ENCODE measurements at places on chromosomes 4 and X.

GRCh38 chr4:181030961-181031360 lies 1212.2 kb upstream of the TENM3 start:
- DNase-seq, result no peak

DNA sequence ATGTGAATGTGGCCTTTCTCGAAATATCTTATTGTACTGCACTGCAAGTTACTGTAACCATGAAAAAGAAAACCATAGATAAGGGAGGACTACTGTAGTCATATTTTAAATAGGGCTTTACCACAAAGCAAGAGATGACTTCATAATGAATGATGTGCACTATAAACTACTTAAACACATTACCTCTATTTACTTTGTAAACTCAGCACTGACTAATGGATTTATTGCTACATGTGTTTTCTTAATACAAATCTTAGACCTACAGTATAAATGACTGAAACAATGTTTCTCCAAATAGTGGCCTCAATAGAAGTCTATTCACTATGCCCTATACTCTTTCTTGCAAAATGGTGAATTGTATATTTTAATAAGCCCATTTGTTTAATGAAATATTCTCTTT lies 61.1 kb downstream of the HDX start:
- DNase-seq, result no peak

DNA sequence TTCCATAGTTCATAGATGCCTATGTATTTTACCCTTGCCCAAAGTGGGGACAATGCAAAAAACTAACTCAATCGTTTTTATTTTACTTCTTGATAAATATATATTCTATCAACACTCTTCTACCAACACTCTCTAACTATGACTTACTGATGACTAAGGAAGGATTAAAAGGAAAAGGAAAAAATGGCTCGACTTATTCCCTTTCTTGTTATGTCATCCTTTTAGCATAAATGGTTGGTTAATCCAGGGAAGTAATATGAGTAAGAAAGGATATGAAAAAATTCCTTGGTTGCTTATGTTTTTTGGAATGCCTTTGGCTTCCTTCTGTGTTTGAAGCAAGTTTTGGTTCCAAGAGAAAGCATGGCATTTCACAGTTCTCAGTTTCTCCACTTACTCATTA lies 1087.1 kb downstream of the C4orf33 start:
- no peak for DNase-seq

GRCh38 chrX:46376246-46376885 lies 168.9 kb downstream of the ZNF674 start:
- no peak for DNase-seq

DNA sequence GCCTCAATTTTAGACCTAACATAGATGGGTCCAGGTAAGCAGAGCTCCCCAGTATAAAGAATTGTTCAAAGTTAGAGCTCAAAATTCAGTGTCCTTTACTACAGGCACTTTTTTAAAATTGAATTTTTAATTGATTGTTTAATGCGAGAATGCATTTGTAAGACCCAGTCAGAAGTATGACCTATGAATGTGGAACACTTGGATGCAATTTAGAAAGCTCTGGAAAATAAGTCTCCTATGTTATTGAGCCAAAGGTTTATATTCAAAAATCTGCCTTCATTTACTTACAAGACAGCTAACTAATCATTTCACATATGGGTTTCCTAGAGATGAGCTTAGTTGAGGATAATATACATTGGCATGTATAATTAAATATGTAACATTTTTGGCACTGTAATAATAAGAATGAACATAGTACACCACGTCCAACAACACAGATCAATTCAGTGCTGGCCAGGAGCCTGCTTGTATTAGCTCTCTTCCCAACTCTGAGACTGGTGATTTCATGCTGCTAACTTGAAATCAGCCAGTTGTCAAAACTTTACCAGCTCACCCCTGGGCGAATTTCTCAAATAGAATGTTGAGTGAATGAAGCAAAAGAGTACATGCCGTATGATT lies 197.2 kb upstream of the NPY2R start:
- DNase-seq, result no peak

- no peak for DNase-seq
Measured at GRCh38 chr4:18844726-18845125, 823.2 kb upstream of the LCORL start.

GRCh38 chrX:118745570-118745969 lies 18.2 kb downstream of the IL13RA1 start:
- DNase-seq, result no peak

GRCh38 chr4:165684177-165684805 lies 188.7 kb upstream of the TLL1 start:
- DNase-seq, result no peak

- no peak for DNase-seq
Measured at GRCh38 chr4:171025776-171026175, 787.4 kb upstream of the GALNTL6 start.

GRCh38 chr4:99945718-99946355 lies 581 bp downstream of the DNAJB14 start:
- no peak for DNase-seq

- DNase-seq, result no peak
Measured at GRCh38 chr4:94412658-94413038, 39.1 kb upstream of the PDLIM5 start.

- DNase-seq, result peak; percentile 2
Measured at GRCh38 chr4:143406523-143406922, 69.8 kb downstream of the GAB1 start.
